Body of pancreas (tissue), 4 donors: ENCODE measurements at places on chromosomes 3 and 15. TPM values are rescaled to one million over a fixed set of nuclear protein-coding genes. Genes with fewer than 3 reads are reported as not detected.

DNA sequence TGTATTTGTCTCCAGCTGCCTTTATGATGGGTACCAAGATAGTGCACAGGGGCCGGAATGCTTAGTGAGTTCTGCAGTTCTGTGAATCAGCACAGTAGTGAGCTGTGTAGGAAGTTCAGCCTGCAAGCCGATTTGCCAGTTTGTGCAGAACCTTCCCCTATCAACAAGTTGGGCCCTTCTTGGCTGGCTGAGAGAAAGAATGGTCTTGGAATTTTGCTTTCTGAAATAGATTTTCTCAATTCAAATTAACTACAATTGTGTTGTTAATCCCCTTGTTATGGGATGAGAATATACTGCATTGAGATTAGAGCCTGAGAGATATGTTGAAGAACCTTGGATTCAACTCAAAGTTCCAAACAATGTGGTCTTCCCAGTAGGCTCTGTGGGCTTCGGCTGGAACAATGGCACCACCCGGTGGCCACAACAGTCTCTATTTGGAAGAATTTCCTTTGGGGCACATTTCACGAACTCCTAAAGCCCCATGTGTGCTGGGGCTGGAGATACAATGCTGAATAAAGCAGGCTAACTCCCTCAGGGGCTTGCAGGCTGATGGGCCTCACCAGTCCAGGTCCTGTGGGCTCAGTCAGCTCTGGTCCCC lies 59.1 kb downstream of the TRIM42 start:
- no peaks in the 10 kb centered on the region for H3K36me3 ChIP-seq
- H3K27ac ChIP-seq = no peak overlapping the region
- H3K27me3 ChIP-seq = no peaks in the 10 kb centered on the region
- no peaks in the 10 kb centered on the region for H3K4me1 ChIP-seq
- no peak overlapping the region for H3K4me3 ChIP-seq

Gene FETUB
- total RNA-seq = not detected

Gene GP5
- total RNA-seq = not detected

- no peaks in the 10 kb centered on the region for H3K36me3 ChIP-seq
- no peak overlapping the region for H3K27ac ChIP-seq
- H3K4me1 ChIP-seq = no peaks in the 10 kb centered on the region
- no peak overlapping the region for H3K4me3 ChIP-seq
Observed at GRCh38 chr3:123302961-123303360, 101.2 kb downstream of the SEC22A start.

GRCh38 chr15:57122080-57122840 lies 203.8 kb downstream of the TCF12 start:
- DNase-seq = no peak
- H3K27ac ChIP-seq = no peak overlapping the region
- H3K36me3 ChIP-seq = no peaks in the 10 kb centered on the region
- peaks cover 7% of the 10 kb centered on the region for H3K4me1 ChIP-seq

DNA sequence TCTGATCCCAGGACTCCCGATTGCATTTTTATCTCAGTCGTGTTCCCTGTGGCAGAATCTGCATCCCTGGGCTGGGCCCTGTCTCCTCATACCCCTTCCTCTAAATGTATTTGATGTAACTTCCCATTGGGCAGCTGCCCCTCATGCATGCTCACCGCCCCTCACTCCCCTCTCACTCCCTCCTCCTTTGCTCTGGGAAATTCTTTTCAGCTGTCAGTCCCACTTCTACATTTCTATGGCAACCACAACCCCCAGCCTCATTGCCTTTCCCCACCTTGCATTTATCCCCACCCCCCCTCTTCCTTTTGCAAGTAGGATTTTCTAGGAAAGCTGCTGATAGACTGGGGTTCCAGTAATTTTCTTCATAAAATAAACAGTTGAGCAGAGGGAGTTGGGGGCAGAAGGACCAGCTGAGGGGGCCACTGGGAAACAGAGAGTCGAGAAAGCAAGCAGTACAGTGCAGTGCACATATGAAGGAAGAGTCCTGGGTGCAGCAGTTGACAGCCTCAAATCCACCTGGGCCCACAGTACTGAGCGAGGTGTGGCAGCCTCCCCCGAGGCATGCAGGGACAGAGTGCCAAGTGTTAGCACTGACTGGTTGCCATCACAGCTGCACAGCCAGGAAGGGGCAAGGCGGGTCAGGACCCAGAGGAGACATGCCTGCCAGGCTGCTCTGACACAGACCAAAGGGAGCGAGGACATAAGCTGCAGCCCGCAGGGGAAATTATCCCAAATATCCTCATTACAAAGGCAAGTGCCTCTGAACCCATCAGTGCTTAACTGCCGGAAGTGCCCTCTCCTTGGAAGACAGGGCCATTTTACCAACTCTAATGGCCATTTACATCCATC lies 476.3 kb downstream of the EPHB1 start:
- no peak overlapping the region for H3K4me3 ChIP-seq
- no peaks in the 10 kb centered on the region for H3K27me3 ChIP-seq
- H3K36me3 ChIP-seq = no peaks in the 10 kb centered on the region
- no peak overlapping the region for H3K27ac ChIP-seq
- no peaks in the 10 kb centered on the region for H3K4me1 ChIP-seq

Gene STRC
- 0.66 TPM for total RNA-seq

DNA sequence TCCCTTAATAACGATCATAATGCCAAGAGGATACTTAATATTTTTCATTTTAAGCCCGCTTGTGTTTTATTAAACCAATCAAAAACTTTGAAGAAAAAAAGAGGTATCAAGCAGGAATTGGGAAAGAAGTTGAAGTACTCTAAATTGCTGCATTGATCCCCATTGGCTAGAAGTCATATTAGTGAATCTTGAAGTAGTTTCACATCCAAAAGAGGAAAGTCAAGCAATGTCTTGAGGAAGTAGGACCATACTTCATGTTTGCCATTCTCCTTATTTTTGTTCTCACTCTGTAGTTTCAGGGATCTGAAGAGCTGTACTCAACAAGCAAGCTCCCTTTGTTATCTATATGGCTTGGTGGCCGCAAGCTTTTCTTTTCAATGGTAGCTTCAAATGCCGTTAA lies 2.2 kb downstream of the SCAANT1 start:
- H3K27ac ChIP-seq = no peak overlapping the region
- no peaks in the 10 kb centered on the region for H3K36me3 ChIP-seq
- no peak for DNase-seq
- H3K27me3 ChIP-seq = no peaks in the 10 kb centered on the region

Gene HESX1
- total RNA-seq = not detected
